ENCODE measurements at places on chromosomes 16 and 17. TPM values are rescaled to one million over a fixed set of nuclear protein-coding genes. Genes with fewer than 3 reads are reported as not detected.

DNA sequence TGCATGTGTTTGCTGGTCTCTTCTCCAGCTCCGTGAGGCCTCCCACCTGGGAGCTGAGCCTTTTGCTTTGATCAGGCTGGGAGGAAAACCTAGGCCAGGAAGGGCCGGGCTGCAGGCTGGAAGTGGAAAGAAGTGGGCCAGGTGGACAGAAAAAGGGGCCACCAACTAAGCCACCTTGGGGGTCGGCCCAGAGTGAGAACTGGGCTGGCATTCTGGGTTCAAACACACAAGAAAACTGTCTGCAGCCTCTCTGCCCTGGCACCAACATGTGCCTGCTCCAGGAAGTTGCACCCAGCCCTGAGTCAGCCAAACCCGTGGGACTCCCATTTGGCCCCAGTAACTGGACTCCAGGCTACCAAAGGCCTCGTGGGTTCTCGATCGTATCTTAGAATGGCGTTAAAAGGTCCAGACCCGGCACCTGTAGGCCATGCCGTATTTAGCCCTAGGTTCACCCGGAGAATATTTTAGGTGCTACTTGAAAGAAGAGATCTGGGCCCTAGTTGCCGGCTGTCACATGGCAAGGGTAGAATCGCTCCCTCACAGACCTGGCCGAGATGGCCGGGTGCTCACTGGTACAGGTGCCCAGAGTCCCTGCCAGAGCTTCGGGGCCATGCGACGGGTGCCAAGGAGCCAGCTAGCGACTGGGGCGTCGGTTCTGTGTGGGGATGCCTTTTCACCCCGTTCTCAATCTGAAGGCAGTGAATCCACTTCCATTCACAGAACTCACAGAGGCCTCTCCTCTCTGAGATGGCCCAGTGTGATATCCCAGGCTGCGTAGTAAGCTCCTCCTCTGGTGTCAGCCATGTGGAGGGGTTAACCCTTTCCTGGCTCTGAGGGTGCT, 236.6 kb downstream of the MRTFB start:
- no peak for DNase-seq

DNA sequence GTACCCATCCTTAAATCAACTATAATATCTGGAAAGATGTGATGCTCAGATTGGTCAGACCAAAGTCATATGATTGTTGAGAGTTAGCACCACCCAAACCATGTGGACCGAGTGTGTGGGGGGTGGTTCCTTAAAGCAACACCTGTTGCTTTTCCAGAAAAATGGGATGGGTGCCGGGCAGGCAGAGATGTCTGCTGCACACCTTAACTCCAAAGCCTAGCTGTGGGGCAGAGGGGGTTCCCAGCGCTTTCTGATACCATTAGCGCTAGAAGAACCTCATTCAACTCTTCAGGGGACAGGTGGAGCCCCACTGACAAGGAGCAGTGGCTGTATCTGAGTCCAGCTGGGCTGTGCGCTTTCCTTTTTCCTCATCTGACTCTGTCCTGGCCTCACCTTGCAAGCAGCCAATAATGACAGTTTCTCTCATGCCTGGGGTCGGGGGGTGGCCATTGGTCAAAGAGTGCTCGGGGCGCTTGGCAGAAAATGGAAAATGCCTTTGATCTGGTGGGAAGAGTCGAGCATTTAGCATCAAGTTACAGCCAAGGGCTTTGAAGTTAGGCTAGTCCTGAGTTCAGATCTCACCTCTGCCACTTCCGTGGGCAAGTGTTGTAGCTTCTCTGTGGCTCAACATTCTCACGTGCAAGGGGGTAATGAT, 82.6 kb downstream of the IRX3 start:
- no peak for DNase-seq

- DNase-seq, result no peak
Observed at GRCh38 chr16:11219178-11219577, 36.8 kb downstream of the SOCS1 start.

- DNase-seq, result no peak
Observed at GRCh38 chr17:57881783-57882351, 32.0 kb upstream of the MRPS23 start.

DNA sequence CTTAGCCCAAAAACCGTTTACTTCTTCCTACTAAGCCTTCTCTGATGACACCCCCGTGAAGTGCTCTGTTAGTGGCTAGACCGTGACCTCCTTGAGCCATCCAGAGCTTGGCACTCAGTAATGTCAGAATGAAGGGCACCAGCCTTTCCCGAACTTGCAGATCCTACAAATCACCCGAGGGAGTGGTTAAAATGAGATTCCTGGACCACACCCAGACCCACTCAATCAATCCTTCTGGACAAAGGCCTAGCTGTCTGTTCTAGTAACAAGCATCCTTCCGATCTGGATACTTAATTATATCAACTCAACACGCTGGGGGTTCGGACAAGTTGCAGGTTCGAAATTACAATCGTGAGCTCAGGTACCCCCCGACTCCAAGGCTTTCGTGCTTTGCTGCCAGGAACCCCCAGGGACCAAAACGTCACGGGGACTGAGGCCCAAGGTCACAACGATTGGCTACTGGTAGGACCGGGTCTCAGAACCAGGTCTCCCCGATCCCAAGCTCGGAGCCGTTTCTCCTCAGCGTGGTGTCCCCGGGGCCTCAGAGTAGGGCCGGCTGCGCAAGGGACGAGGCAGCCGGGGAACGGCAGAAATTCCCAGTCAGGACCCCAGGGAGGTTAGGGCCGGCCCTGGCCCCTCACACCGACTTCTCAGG, 527 bp downstream of the CIAPIN1 start:
- DNase-seq, result peak; percentile 63

DNA sequence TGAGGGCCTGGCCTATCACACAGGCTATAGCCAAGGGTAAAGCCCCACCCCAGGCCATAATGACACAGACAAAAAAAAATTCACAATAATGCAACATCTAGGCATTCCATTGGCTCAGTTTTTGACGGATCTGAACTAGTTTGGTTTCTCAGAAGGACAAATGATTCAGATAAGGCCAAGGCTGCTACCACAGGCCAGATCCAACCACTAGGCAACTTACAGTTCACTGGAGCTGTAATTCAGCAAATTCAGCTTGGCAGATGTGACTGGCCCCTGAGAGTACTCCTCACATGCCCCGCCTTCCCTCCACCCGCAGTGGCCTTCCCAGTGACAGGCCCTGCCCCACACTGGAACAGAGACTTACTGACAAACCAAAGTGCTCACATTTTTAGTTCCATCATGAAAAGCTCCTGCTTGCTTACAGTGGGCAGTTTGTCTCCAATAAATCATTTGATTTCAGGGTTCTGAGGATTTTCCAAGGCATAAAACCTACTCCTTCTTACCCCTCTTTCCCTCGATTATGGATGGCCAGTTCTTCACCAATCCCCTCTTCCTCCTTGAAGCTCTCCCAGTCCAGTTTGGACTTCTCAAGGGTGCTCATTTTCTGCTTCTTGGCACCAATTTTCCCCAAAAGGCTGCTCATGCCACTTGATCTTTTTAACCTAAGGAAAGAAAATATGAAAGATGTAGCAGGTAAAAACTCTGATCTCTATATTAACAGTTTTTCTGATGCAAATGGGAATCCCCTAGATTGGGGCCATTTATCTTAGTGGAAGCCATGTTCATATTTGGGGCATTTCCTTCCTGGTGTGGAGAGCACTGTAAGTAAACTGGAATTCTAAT, 53.3 kb upstream of the BCAR1 start:
- no peak for DNase-seq

DNA sequence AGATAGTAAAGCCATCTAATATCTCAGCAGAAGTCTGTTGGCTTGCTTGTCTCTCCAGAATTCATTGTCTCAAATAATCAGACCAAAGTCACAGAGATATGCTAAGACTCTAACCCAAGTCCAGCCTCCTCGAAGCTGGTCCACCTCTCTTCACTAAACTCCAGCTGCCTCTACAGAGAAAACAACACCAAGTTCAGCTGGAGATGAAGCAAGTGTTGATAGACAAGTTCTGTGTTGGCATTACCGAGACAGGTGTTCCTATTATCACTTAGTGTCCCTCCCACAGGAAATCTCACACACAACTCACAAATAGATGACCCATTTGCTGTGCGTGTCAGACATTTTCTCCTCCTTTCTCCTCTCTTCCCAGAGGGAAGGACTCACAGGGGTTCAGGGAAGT, 164.4 kb upstream of the ANKFN1 start:
- no peak for DNase-seq

GRCh38 chr16:4131621-4132020, 15.4 kb upstream of the ADCY9 start:
- DNase-seq, result no peak

DNA sequence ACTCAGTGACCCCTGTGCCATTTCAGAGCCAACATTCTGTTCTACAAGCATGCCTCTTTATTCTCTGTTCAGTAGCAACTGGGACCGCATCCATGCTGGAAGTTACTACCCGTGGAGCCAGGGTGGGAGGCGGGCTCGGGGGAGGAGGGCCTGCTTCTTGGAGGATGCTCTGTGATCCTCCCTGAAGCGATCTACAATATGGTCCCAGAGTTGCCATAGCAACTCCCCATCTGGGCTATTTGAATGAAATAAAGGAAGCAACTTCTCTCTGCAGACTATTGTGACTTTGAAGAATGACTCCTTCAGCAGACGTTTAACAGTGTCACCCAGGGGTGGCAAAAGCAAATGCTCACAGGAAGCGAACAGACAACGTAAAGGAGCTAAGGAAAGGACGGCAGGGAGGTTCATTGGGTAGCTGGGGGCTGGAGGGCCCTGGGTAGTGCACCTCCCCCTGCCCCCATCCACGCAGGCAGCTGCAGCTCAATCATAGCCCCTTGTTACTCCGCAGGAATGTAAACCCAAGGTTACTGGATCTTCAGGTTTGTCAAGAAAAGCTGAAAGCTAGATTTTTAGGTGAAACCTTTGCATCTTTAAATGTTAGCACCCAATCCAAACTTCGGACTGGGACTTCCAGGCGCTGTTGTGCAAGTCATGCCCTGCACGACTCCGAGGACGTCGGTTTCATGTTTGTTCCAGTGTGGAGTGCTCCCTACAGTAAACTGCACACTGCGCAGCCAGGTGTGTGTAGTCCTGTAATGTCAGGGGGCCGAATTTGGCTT, 51.1 kb upstream of the MEAK7 start:
- DNase-seq, result no peak

GRCh38 chr16:85491798-85492294, 121.3 kb upstream of the GSE1 start:
- DNase-seq, result no peak

DNA sequence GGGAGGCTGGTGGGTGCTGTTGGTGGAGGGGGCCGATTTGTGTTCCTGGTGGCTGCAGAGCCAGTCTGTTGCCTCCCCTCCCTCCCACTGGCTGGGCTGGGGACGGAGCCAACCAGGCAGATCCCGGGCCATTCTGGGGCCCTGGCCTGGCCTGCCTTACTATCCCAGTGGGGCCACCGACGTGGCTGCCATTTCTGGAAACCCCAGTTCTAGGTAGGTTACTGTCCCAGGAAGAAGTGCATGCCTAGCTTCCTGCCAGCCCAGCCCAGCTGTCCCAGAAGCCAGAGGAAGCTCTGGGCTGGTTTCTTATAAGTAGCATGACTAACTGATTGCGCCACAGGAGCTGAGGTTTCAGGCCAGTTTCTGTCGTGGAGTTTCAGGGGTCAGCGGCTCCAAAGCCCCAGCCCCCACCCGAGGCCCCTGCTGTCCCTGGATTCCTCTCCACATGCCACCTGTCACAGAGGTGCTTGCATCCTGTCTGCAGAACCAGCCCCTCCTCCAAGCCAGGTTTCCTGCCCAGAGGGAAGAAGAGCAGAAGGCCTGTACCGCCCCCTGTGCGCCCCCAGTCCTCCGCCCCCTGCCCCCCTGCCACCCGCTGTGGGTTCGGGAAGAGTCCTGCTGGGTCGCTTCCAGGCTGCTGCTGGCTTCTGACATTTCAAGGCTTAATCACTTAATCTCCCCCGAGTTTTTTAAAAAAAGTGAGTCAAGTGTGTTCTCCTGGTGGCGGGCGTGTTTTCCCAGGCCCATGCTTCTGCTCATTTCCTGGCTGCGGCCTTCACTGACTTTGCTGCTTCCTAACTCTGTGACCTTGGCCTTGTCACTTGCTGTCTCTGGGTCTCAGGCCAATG, 13.2 kb downstream of the IL4R start:
- DNase-seq, result peak; percentile 67

- no peak for DNase-seq
Observed at GRCh38 chr16:87821376-87822107, 47.8 kb downstream of the SLC7A5 start.

DNA sequence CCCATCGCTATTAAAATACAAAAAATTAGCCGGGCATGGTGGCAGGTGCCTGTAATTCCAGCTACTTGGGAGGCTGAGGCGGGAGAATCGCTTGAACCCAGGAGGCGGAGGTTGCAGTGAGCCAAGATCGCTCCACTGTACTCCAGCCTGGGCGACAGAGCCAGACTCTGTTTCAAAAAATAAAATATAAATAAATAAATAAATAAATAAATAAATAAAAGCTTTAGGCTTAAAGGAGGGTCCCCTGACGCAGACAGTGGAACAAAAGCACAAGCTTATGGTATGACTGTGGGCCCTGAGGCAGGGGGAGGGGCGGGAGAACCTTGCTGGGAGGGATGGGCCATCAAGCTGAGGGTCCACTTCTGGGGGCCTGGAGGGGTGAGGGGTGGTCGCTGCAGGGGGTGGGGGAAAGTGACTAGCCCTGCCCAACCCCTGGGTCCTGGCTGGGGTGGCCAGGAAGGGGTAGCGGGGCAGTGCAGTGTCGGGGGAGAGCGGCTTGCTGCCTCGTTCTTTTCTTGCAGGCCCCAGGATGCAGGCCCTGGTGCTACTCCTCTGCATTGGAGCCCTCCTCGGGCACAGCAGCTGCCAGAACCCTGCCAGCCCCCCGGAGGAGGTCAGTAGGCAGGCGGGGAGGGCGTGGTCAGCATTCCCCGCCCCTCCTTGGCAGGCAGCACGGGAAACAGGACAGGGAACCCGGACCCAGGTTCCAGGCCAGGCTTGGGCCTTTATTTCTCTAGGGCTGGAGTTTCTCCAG, 4.7 kb downstream of the SERPINF1 start:
- DNase-seq, result no peak

The ZPBP2 gene
- 0.19 TPM for total RNA-seq

The RAD51D gene
- total RNA-seq, result 34.0 TPM

The SRP68 gene
- 116 TPM for total RNA-seq

The USP43 gene
- total RNA-seq, result 0.29 TPM

The KCNAB3 gene
- total RNA-seq, result 6.6 TPM

The PRAC2 gene
- total RNA-seq, result not detected

Measured in activated CD8-positive, alpha-beta memory T cell treated with anti-CD3 and anti-CD28 coated beads, Interleukin-2, amount 10 ng/mL, durations not matched to agents 7 days and 5 days (primary cell).